Lower lobe of right lung (tissue), 2 donors: ENCODE measurements at places on chromosomes 5 and 9. TPM values are rescaled to one million over a fixed set of nuclear protein-coding genes. Genes with fewer than 3 reads are reported as not detected.
A peak's percentile ranks its signal among the peaks of the same experiment; 100 is the strongest.

GRCh38 chr5:80387063-80387768, 20.6 kb upstream of the ZFYVE16 start:
- no peaks in the 10 kb centered on the region for H3K27me3 ChIP-seq
- H3K36me3 ChIP-seq = no peaks in the 10 kb centered on the region
- no peak for DNase-seq
- no peak overlapping the region for H3K4me3 ChIP-seq
- no peaks in the 10 kb centered on the region for H3K4me1 ChIP-seq

GRCh38 chr9:7536310-7536939, 263.2 kb downstream of the DMAC1 start:
- peak; percentile 46 for DNase-seq
- H3K36me3 ChIP-seq = no peaks in the 10 kb centered on the region
- H3K4me1 ChIP-seq = no peaks in the 10 kb centered on the region
- H3K4me3 ChIP-seq = no peak overlapping the region

FAM153A gene
- total RNA-seq = 3.7 TPM

DNA sequence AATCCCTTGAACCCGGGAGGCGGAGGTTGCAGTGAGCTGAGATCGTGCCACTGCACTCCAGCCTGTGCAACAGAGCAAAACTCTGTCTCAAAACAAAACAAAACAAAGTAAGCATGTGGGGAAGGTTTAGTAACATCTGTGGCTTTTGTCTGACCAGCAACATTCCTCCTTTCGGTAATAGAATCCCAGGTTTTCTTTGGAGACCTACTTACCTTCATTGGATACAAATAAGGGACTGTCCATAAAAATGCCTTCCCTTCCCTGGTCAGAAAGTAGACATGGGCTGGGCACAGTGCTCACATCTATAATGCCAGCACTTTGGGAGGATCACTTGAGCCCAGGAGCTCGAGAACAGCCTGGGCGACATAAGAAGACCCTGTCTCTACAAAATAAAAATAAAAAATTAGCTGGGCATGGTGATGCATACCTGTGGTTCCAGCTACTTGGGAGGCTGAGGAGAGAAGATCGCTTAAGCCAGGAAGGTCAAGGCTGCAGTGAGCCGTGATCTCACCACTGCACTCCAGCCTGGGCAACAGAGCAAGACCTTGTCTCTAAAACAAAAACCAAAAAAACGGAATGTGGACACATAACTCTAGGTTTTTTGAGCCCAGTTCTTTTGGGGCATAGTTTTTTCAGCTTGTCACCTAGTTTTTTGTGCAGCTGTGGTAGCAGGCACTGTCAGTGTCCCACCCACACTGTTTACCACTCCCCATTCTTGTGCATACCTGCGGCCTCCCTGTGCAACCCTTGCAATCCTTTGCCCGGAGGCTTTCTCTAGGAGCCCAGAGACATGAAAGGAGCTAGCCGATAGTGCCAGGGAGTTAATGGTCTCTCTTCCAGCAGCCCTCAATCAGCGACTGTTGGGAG, 9.0 kb upstream of the SPINK4 start:
- no peaks in the 10 kb centered on the region for H3K27me3 ChIP-seq
- H3K27ac ChIP-seq = no peak overlapping the region
- no peak overlapping the region for H3K4me3 ChIP-seq
- H3K4me1 ChIP-seq = peaks cover 13% of the 10 kb centered on the region
- no peak for DNase-seq

LRRTM2 gene
- 0.30 TPM for total RNA-seq

DNA sequence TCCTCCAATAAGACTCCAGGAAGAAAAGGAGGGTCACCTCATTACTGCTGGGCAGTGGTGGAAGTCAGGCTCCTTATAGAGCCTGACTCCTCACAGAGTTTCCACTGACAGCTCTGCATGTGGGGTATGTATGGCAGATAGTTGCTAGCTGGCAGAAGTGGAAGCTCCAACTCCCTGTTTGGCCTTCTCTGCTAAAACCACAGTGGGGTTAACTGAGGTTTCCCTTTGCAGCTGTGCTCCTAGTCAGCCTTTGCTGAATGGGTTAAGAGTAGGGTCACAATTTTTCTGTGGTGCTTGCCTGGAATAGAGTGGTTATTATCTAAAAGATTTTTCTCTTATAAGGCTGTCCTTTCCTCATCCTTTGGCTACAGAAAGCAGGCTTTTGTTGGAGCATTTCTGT, 327.5 kb downstream of the FBXL17 start:
- no peak for DNase-seq
- H3K36me3 ChIP-seq = no peaks in the 10 kb centered on the region

DNA sequence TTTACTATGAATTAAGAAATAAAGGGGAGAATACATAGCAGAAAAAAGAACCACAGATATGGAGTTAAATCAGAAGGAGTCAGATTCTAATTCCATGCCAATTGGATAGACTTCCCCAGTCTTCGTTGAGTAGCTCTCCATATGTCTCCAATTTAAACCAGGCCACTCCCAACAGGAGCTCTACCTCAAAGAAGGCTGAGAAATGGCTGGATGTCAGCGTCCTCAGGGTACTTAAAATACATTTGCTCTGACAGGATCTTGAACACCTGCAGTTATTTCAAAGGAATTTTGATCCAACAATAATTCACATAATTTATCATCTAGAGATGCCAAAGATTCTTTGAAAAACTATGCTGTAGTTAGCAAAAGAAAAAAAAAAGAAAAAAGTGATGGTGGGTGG, 133.9 kb upstream of the FBN2 start:
- H3K27me3 ChIP-seq = no peaks in the 10 kb centered on the region
- no peaks in the 10 kb centered on the region for H3K36me3 ChIP-seq
- H3K27ac ChIP-seq = no peak overlapping the region
- no peak overlapping the region for H3K4me3 ChIP-seq

CDC25C gene
- 0.47 TPM for total RNA-seq

GRCh38 chr9:111913159-111913558, 16.5 kb downstream of the UGCG start:
- no peak overlapping the region for H3K4me3 ChIP-seq
- peaks cover 65% of the 10 kb centered on the region for H3K4me1 ChIP-seq
- no peak overlapping the region for H3K27ac ChIP-seq
- no peaks in the 10 kb centered on the region for H3K27me3 ChIP-seq

GRCh38 chr9:124606027-124606426, 98.8 kb upstream of the NR5A1 start:
- H3K36me3 ChIP-seq = no peaks in the 10 kb centered on the region
- H3K27me3 ChIP-seq = no peaks in the 10 kb centered on the region
- H3K4me1 ChIP-seq = no peaks in the 10 kb centered on the region
- DNase-seq = no peak

CDC26 gene
- 29.1 TPM for total RNA-seq

DNA sequence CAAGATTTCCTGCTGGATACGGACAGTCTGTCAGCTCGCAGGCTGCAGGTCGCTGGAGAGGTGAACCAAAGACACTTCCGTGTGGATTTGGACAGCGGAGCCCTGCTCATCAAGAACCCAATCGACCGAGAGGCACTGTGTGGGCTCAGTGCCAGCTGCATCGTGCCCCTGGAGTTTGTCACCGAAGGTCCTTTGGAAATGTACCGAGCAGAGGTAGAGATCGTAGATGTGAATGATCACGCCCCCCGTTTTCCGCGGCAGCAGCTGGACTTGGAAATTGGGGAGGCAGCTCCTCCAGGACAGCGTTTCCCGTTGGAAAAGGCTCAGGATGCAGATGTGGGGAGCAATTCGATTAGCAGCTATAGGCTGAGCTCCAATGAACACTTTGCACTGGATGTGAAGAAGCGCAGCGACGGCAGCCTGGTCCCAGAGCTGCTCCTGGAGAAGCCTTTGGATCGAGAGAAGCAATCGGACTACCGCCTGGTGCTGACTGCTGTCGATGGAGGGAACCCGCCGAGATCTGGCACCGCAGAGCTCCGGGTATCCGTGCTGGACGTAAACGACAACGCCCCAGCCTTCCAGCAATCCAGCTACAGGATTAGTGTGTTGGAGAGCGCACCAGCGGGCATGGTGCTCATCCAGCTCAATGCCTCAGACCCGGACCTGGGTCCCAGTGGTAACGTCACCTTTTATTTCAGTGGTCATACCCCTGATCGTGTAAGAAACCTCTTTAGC, 658 bp downstream of the PCDHGC4 start:
- no peak for DNase-seq
- H3K27ac ChIP-seq = no peak overlapping the region
- peaks cover 6% of the 10 kb centered on the region for H3K36me3 ChIP-seq
- H3K4me3 ChIP-seq = peak overlapping the region; percentile 39
- H3K4me1 ChIP-seq = peaks cover 12% of the 10 kb centered on the region
- H3K27me3 ChIP-seq = peaks cover 14% of the 10 kb centered on the region

- H3K36me3 ChIP-seq = no peaks in the 10 kb centered on the region
- no peak for DNase-seq
- H3K27me3 ChIP-seq = no peaks in the 10 kb centered on the region
- no peak overlapping the region for H3K4me3 ChIP-seq
- peaks cover 15% of the 10 kb centered on the region for H3K4me1 ChIP-seq
Measured at GRCh38 chr5:126384985-126385384, 38.2 kb upstream of the GRAMD2B start.

FRMD3 gene
- 9.7 TPM for total RNA-seq

DNA sequence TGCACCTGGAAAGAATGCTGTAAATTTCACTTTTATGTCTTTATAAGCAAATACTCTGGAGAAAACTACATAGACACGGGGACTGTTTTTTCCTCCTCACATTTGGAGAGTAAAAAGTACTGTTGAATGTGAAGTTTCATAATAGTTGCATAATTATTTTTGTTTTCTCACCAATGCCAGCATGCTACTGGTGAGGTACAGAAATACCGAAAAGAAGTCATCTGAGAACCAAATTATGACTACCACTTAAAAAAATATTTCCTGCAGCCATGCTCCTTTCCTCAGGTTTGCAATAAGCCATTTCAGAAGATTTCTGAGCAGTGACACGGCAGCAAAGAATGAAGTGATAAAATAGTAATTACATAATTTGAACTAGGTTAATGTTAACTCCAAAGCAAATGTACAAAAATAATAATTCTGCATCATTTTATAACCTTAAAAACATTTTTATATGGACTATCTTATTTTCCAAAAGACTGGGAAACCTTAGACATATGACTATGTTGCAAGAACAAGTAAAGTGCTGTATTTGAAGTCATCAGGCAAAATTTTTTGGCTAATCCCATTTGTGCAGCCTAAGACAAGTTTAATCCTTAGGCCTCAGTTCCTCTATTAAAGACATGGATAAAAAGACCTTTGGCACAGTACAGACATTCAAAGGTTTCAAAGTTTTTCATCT, 144.7 kb downstream of the PCSK1 start:
- H3K36me3 ChIP-seq = no peaks in the 10 kb centered on the region
- DNase-seq = no peak
- no peak overlapping the region for H3K27ac ChIP-seq
- no peaks in the 10 kb centered on the region for H3K27me3 ChIP-seq
- H3K4me3 ChIP-seq = no peak overlapping the region
- no peaks in the 10 kb centered on the region for H3K4me1 ChIP-seq

- no peak overlapping the region for H3K4me3 ChIP-seq
- no peaks in the 10 kb centered on the region for H3K4me1 ChIP-seq
- no peak for DNase-seq
- no peak overlapping the region for H3K27ac ChIP-seq
Measured at GRCh38 chr9:136193127-136193890, 11.6 kb downstream of the LHX3 start.

FGF18 gene
- 2.0 TPM for total RNA-seq

HSPA5 gene
- 201 TPM for total RNA-seq

DNA sequence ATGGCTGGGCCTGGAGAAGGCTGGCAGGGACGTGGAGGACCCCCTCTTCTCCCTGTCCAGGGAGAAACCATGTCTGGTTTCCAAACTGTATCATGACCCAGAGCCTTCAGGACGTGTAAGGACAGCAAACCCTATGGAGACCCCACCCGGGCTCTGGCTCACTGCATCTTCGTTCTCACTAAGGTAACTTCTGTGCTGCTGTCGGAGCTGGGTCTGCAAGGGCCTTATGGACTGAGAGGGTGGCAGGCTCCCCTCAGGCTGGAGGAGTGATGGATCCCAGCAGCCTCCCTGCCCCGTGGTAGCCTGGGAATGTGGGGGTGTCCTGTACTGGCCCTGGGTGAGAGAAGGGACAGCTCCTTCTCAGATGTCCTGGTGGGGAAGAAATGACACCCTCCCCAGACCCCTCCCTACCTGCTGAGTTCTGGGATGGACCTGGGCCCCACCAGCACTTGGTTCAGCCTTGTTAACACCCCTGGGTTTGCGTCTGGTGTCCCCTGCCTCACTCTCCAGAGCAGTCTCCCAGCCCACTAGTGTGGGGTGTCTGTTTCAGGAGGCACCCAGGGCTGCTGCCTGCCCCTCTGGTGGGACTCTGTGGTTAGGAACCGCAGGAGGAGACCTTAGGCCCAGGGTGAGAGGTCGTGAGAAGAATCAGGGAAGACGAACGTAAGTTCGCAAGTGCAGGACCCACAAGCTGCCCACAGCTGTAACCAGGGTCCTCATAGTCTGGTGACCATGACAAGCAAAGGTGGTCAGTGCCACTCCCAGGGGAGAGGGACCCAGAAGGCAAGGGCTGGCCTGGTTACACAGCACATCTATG, 6.6 kb downstream of the SPATA31E1 start:
- no peaks in the 10 kb centered on the region for H3K36me3 ChIP-seq
- no peak overlapping the region for H3K4me3 ChIP-seq
- H3K27me3 ChIP-seq = no peaks in the 10 kb centered on the region
- H3K4me1 ChIP-seq = no peaks in the 10 kb centered on the region
- DNase-seq = no peak

GRCh38 chr9:68574150-68574549, 33.5 kb upstream of the TMEM252 start:
- H3K27me3 ChIP-seq = no peaks in the 10 kb centered on the region
- no peak overlapping the region for H3K4me3 ChIP-seq
- DNase-seq = no peak
- H3K4me1 ChIP-seq = no peaks in the 10 kb centered on the region

SLC1A3 gene
- 52.1 TPM for total RNA-seq

DNA sequence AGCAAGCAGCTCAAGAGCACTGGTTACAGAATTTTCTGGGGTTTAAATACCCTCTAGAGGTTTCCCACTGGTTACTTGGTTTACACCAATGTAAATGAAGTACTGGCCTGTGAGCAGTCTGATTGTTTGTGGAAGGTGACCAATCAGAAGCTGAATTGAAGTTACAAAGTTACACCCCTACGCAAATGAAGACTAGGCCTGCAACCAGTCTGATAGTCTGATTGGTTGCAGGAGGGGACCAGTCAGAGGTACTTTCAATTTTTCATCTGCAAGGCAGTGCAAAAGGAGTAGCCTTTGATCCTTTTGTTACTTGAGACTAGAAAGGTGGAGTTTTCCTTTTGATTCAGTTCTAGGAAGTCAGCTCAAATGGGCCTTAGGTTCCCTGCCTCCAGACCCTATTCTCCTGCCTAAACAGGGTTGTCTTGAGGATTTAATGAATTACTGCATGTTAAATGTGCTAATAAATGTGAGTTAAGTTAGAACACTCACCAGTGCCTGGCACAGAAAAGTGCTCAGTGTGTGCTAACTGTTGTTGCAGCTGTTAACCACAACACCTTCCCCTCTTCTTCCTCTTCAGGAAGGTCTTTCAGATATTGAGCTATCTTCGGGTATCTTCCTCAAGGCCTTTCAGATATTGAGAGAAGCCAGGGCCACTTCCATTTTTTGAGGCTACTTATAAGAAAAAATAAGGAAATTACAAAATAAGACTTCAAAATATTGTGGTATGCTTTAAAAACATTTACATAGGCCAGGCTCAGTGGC, 32.1 kb upstream of the CLINT1 start:
- H3K27me3 ChIP-seq = no peaks in the 10 kb centered on the region
- no peak for DNase-seq
- H3K36me3 ChIP-seq = no peaks in the 10 kb centered on the region
